ENCODE measurements at places on chromosomes 7 and 10.

DNA sequence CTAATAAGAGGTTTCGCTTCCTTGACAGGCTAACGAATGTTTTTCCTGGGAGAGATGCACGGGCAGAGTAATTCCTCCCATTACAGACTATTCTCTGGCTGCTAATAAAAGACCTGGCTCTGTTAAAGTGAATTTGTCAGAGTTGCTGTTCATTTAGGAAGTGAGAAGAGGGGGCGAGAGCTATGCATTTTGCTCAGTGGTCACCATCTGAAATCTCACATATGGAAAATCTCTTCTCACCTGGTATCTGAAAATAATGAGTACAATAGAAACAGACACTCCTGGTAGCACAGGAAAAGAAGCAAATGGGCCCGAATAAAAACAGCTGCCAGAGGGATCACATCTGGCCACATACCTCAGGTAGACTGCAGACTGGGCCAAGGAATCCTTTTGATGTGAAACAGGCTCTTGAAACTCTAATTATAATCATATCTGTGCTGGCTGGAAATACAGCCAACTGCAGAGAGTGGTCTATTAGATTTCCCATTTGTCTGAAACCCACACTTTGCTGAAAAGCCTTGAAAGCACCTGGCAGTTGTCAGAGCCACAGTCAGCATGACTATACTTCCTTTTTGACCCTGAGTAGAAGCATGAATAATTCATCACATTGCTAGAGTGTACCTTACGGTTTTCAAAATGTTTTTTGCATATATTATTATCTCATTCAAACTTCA is 33.6 kb downstream of the AOAH start:
- DNase-seq, result no peak

DNA sequence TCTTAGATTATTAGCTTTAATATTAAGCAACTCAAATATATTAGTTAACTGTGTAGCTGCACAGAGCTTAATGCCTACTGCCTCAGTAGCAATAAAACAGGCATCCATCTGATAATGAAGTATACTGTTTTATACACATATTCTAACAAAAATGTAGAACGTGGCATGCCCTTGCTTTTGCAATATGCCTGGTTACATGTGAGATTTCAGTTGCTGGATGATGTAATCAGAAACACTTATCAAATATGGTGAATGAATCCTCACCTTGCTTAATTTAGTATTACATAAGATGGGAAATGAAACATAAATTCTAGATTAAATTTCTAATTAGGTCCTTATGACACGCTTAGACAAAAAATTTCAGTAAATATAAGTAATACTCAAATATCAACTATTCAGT is 8.0 kb downstream of the DNAJC1 start:
- DNase-seq, result peak; percentile 59

DNA sequence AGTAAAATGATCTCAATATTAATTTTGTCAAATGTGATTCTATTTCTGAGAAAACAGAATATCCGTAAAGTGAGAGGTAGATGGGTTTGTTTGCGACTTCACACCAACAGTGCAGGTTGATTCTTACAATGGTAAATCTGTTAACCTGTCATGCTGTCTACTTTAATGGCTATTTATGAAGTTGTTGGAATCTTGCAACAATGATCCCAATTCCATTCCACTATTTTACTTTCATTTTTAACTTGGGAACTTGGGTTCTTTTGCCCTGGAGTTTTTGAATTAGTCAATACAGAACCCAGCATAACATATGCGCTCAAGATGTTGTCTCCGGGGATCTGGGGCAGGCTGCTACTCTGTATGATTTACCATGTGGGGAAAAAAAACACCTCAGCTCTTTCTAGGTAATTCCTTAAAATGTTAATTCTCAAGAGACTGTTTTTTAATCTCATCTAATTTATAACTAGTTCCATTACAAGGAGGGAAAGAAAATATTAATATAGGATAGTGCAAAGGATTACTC is 1.2 kb downstream of the LGI1 start:
- DNase-seq, result peak; percentile 10

DNA sequence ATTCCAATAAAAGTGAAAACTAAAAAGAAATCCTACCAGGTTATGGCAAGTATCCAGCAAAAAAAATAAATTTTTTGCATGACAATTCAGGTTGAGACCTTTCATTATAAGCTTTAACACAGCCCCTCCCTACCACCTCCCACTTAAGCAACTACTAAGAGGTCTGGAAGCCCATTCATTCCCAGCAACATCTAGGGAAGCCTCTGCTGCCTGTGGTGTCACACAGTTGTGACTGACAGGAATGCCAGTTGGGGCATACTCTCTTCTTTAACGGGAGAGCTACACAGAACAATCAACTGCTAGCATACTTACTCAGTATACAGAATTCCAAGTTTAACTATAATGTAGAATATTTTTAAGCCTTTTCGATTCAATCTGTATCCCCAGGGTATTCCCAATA is 27.8 kb downstream of the ABI1 start:
- DNase-seq, result no peak

DNA sequence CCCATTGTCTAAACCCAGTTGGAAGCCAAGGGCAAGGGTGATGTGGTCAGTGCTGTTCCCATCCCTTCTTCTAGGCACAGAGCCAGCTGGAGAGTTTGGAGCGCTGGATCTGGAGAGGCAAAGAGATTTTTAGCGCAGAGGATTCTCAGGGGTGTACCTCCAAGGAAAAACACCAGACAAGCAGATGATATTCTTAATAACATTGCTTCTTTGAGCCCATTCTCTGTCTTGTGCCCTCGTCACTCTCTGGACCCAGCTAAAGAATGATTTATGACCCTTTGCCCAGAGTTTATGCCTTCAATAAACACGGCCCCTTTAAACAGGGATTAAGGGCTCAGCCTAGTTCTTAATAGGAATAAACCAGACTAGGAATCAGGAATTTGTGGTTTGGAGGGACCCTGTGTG is 4.7 kb upstream of the HIP1 start:
- DNase-seq, result peak; percentile 44

DNA sequence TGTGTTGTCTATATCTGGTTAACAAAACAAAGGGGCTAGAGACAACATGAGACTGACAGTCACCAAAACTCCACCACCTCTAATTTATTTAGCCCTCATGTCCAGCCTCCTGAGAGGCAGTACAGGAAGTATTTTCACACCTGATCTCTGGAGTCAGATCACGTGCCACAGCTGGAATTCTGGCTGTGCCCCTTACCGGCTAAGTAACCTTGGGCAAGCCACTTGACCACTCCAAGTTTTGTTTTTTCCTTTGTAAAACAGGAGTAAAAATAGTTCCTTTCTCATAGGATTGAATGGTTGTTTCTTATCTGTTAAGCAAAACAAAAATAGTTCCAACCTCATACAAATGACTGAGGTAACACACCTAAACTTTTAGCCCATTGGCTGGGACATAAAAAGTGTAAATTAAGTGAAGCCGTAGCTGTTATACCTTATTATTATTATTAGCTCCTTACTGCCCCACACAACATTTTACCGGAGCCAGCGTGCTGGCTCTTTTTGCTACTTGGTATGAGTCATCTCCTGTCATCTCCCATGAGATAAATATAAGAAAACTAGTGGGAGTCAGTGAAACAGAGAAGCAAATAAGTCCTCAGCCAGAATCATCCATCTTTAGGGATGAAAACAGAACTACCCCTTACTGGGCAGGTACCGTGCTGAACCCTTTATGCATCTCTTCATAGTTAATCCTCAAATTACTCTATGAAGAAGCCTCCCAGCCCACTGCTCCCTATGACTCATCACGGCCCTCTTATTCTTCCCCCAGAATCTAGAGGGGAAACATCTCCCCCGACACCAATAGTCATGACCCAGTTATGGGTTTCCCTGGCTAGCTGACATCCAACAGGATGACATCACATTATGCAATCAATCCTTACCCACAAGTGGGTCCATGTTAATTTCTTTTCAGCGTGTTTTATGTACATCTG is 44.9 kb downstream of the PPP1R3C start:
- peak; percentile 78 for DNase-seq

- DNase-seq, result no peak
Measured at GRCh38 chr10:89924261-89924660, 222.9 kb downstream of the KIF20B start.

GRCh38 chr10:86642499-86642898 is 11.8 kb upstream of the OPN4 start:
- DNase-seq, result peak; percentile 47

GRCh38 chr10:98404571-98405359 is 10.2 kb downstream of the PYROXD2 start:
- peak; percentile 76 for DNase-seq

GRCh38 chr10:91433620-91434019 is 23.5 kb downstream of the HECTD2 start:
- DNase-seq, result no peak

DNA sequence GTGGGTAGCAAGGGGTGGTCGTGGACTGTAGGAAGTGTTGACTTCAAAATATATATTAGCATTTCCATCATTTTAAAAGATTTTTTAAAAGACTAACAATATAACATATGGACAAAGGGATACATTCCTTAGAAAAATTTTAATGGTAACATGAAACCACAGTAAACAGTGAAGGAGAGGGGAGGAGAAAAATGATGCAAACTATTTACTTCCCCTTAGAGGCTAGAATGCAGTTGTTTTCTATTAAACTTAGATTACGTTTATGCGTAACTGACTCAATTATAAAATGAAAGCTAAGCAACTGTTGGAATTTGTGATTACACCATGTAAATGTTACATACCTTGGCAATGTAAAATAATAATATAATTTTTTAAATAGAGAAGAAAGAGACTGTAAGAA is 41.3 kb downstream of the CALD1 start:
- DNase-seq, result no peak

DNA sequence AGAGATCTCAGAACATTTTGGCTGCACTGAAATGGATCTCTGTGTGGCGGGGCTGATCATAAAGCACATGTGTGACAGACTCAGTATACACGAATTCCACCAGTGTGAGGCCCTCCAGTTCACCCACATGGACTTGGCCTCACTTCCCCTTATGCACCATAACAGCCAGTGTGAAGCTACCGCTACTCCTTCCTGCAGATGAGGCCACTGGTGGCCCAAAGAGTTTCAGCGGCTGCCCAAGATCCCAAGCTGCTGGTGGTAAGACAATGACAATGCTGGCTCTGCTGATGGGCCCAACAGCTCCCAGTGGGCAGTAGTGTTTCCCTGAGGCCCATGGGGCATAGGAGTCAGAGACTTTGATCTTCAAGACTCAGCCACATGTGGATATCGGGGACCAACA is 21.0 kb upstream of the C10orf71 start:
- no peak for DNase-seq

DNA sequence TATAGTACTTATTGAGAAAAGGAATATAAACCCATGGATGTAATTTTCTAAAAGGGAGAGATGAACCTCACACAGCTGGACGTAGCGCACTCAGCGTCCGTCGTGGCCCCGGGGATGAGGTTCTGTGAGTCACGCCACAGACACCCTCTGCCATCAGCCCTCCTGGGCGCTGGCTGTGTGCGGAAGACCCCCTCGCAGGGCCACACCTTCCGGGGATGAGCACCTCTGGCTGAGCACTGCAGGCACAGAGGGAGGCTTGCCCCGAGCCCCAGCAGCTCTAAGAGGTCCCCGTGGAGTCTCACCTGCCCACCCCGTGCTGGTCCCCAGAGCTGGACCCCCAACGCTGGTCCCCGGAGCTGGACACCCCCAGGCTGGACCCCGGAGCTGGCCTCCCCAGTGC is 215.8 kb downstream of the PTPRN2 start:
- DNase-seq, result no peak

- no peak for DNase-seq
Measured at GRCh38 chr7:131364767-131365344, 37.2 kb downstream of the MKLN1 start.

DNA sequence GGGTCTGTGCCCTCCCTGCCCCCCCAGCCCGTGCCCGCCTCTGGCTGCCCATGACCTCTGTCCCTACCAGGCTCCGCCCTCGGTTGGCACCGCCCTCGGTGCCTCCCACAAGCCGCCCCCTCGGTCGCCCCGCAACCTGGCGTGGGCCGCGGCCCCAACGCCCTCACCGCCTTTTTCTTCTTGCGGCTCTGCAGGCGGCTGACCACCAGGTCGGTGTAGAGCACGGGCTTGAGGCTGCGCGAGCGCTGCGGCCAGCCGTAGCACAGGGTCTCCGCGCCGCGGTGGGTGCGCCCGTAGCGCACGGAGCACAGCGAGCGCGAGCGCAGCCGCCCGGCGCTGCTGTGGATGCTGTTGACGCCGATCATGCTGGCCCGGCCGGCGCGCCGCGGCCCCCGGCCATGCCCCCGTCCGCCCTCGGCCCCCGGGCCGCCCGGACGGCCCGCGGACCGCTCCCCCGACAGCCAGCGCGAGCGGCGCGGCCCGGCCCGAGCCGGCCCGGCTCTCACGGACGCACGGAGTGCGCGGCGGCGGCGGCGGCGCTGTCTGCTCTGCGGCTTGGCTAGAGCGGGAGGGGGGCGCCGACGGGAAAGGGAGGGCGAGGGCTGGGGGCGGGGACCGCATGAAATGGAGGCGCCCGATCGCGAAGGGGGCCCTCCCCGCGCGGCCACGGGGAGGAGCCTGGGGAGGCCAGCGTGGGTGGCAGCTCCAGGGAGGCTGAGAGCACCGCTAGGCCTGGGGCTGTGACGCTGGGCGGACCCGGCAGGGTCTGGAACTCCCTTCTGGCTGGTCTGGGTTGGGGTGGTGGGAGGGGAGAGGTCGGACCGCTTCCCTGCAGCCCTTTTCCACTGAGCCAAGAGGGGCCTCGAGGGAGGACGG is 9.6 kb downstream of the PSD start:
- DNase-seq, result no peak

GRCh38 chr10:2173327-2173726 is 436.0 kb upstream of the ADARB2 start:
- DNase-seq, result no peak

DNA sequence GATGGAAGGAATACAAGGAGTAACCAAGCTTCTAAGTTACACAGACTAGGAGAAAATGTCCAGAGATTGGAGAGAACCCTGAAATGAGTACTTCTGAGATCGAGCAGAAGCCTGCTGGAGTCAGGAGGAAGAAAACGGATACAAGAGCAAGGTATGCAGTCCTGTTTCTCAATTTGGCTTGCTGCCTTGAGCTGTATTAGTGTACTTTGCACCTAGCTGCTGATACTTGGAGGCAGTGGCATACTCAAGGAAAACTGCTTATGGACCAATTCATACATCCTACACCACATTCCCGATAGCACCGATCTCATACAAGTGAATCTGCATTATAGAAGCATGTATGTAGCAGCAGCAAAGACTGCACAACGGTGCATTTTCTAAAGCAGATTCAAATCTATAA is 14.4 kb downstream of the PIP4K2A start:
- DNase-seq, result no peak

GRCh38 chr7:120360918-120361317 is 87.9 kb downstream of the KCND2 start:
- no peak for DNase-seq

Measured in fibroblast of the aortic adventitia (primary cell).